ENCODE measurements at places on chromosomes 7 and 10.
A peak's percentile ranks its signal among the peaks of the same experiment; 100 is the strongest.

GRCh38 chr10:28711041-28711440, 33.7 kb downstream of the BAMBI start:
- no peak for DNase-seq

GRCh38 chr7:50141131-50141530, 48.1 kb upstream of the ZPBP start:
- DNase-seq, result no peak

DNA sequence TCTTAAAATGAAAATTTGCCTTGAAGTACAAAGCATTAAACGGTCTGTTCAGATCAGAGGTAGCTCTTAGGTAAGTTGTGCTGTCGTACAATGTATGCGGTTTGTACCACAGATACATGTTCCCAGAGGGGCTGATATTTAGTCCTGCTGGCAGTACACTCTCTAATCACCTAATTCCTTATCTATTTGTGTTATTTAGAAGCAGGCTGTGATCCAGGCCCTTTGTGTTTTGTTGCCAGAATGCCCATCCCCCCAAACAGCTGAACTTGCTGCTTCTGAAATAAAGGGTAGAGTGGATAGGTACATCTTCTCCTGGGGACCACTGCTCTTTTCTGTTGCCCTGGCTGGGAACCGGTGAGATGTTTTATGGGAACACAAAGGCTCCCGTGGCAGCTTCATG, 84.5 kb downstream of the SND1 start:
- no peak for DNase-seq

- DNase-seq, result no peak
Measured at GRCh38 chr10:122164023-122164601, 107.0 kb upstream of the BTBD16 start.

DNA sequence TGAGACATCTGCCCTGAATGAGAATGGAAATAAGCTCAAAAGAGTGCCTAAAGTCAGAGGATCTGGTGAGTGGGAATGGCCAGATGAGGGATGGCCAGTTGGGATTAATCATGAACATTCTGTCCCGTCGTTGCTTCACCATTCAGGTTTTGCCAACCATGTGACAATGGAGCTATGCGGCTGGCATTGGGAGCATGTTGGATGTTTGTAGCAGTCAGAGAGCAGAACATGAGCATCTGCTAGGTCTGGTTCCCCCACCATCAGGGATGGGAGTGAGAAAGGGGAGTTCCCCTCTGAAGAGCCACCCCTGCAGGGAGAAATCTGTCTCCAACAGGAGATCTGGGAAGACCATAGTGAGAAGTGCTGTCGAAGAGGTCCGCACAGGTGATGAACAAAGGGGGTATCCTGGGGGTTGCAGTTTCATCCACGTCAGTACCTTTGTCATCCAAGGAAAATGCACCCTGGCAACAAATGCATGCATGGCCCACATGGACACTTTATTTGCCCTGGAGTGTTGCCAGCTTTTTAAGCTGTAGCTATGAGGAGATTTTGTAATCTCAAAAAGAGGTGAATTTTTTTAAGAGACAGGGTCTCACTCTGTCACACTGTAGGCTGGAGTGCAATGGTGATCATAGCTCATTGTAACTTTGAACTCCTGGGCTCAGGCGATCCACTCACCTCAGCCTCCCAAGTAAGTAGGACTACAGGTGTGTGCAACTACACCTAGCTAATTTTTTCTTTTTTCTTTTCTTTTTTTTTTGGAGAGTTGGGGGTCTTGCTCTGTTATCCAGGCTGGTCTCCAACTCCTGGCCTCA, 190.2 kb downstream of the CAMK1D start:
- no peak for DNase-seq

- DNase-seq, result peak; percentile 83
Measured at GRCh38 chr7:134778941-134779740, at the start of gene CALD1. TSS of gene CALD1 (plus strand) at chr7:134779634. CDS start at chr7:134867734, 88,100 bp downstream.

DNA sequence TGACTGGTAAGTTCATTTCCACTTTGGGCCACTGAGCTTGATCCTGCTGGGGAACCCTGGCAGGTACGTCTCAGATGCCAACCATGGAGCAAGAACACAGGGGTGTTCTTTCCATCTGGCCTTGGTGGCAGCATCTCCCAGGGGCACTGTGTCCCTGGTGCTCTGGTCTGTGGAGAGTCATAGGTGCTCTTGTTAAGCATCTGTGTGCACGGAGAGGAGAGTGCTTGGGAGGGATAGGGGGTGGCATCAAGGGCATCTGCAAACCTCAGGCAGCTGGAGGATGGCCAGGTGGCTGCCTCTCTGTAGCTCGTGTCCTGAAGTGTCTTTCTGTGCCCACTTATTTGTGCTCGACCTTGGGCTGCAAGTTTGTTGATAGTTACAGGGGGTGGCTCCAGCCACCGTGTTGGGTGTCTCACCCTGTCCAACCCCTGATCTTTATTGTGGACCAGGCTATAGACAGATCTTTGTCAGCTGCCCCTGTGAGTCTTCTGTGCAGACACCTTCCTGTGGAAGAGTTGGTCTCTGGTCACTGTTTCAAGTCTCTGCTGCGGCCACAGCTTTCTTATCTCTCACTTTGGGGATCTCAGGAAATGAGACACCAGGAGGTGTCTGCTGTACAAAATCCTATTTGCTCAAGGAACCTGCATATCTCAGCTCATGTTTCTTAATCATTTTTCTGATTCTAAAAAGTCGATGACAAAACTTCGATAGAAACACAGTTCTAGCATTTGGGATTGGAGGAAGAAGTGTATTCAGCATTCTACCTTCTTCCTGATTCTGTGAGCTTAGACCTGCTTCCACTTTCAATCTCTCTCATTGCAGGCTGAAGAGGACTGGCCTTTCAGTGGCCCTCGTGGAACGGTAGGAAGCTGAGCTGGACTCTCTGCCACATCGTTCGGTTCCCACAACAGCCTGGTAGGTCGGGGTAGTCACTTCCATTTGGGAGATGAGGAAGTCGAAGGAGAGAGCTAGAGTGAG, 17.2 kb upstream of the GIMAP8 start:
- no peak for DNase-seq

- DNase-seq, result peak; percentile 69
Measured at GRCh38 chr7:32204361-32205018, 134.3 kb upstream of the PDE1C start.

GRCh38 chr7:120729245-120729644, 128.7 kb downstream of the TSPAN12 start:
- no peak for DNase-seq

DNA sequence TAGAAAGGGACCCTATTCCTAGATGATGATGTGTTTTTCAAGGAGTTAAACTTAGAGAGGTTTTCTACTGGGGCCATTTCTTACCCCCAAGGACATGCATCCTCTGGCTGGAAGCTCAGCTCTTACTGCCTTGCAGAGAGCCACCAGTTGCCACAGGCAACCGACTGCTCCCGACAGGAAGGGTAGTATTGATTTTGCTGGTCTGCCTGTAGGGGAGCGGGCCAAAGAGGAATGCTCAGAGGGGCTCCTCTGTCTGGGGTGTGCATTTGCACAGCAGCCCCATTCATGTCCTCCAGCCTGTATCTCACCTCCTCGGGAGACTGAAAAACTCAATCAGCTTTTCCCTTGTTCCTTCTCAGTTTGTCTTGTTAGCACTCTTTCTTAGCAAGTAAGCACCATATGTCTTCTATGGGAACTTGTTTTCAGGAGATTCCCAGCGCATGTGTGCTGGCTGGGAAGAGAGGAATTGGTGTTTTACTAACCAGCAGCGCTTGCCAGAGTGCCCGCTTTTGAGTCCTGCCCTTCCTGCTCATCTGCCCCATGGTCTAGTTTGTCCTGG, 739.0 kb upstream of the GALNT17 start:
- DNase-seq, result no peak
